Adrenal gland (tissue), 19 donors: ENCODE measurements at places on chromosomes 5 and 9. TPM values are rescaled to one million over a fixed set of nuclear protein-coding genes. Genes with fewer than 3 reads are reported as not detected.

- DNase-seq, result no peak
Observed at GRCh38 chr5:126965061-126965475, 65.3 kb downstream of the MARCHF3 start.

GRCh38 chr5:116378007-116378776 is 196.4 kb downstream of the SEMA6A start:
- DNase-seq, result no peak

GRCh38 chr5:137668637-137669036 is 67.3 kb downstream of the KLHL3 start:
- DNase-seq, result no peak

DNA sequence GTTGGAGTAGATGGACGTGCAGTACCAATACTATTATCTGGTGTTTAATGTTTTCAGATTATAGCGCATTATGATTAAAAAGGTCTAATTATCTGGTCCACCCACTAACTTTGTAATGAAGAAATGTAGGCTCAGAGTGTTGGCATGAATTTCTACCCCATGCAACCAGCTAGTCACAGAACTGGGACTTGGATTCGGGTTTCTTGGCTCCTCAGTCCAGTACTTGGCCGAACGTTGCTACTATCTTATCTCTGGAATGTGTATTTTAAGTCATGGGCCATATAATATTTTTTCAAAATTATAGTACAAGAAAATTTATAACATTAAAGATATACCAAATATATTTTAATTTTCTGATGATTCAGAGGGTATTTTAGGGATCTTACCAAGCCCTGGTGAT is 657.5 kb upstream of the DMAC1 start:
- no peak for DNase-seq

GRCh38 chr5:118193194-118193905 is 795.0 kb downstream of the DTWD2 start:
- DNase-seq, result no peak

- DNase-seq, result no peak
Observed at GRCh38 chr5:98468188-98468869, 305.1 kb upstream of the RGMB start.

DNA sequence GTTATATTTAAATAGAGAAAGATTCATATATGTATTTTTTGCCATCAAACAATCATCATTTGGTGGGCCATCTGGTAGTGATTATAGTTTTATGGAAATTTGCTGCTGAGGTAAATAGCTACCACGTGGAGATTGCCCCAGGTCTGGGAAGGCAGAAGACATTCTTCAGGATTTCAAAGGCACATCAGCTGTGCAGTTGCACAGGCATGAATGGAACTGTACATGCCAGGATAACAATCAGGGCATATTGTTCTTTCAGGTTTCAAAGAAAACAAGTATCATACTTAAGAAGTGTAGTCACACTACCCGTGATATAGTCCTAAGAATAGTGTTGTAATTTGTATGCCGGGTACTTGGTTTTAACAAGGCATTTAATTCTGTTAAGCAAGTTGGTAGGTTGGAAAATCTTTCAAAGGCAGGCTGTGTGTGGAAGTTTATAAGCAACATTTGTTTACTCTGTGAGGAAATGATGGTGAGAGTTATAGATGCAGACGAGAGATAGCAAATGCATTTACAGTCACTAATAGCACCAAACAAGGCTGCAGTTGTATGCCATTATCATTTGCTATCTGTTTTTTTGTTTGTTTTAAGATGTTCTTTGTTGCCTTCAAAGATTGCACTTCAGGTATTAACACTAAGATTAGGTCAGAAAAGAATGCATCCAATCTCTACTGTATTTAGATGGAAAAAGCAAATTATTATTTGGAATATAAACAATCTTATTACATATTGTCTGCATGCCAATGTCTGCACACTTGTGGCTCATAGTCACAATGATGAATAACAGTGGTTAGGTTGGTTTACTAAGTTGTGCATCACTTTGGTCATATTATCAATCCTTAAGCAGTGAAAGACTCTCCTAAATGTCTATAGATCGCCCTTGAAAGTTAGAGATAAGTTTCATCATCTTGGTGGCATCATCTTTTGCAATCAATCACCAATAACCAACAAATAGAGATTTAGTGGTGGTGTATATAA is 55.3 kb downstream of the RPS23 start:
- no peak for DNase-seq

DNA sequence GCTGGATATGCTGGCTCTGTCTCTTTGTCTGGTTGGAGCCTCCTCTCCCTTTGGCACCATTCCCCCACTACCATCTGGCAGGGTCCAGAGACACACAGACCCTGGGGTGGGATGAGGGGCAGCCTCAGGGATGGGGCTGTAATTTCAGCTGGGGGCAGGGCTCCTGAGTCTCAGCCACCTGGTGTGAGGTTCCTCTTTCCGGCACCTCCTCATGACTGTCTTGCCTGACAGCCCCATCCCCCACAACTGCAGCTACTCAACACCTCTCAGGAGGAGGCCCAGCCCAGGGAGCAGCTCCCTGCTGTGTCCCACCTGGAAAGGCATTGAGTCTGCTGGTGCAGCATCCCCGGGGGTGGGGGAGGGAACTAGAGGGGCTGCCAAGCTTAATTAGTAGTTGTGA is 11.7 kb upstream of the RPS14 start:
- no peak for DNase-seq

- DNase-seq, result no peak
Observed at GRCh38 chr9:15635752-15636151, 82.9 kb downstream of the CCDC171 start.

DNA sequence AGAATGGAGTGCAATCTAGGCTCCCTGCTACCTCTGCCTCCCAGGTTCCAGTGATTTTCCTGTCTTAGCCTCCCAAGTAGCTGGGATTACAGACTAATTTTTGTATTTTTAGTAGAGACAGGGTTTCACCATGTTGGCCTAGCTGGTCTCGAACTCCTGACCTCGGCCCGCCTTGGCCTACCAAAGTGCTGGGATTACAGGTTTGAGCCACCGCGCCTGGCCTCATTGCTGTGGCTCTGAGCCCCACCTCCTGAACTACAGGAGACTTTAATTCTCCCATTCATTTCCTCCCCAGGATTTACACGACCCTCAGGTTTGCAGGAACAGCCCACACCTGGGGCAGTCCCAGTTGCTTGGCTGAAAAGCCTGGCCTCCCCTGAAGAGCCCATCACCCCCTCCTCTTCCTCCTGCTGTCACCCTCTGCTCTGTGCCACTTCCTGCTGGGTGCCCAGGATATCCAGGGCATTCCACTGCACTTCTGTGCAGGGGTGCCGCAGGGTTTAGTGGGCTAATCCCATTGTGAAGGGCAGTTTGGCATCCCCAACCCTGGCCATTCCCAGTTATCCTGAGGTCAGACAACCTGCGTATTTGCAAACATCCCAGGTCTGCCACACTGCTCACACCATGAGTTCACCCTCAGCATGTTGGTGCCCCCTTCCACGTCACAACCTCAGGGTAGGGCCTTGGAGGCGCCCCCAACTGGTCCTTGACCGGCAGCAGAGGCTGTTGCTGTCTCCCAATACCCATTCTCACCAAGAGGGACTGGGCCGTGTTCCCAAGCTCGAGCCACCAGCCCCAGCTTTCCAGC is 265.0 kb upstream of the IRX4 start:
- DNase-seq, result no peak

- no peak for DNase-seq
Observed at GRCh38 chr5:159184236-159184635, 25.1 kb downstream of the RNF145 start.

DNA sequence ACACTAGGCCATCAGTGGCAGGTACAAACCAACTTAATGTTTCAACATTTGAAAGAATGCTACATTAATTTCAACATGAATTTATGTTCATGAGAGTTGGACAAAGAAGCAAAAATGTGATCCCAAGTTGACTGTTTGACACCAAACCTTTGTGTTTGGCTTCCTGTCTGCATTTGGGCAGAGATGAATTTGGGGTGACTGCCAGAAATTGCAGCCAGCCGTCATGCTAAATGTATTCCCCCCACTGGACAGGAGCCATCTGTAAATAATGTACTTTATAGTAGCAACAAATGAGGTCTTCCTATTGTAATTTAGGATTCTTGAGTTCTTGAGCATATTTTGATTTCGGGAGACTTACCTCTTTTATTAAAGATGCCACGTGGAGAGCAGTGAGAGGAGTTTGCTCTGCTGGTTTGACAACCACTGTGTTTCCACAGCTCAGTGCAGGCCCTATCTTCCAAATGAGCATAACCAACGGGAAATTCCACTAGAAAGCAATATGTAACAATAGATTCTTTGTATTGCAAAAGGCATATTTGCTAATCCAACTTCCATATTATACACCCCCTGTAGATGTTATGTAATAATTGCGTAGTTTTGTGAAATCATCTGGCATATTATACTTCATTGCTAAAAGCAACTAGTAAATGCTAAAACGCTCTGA is 27.6 kb downstream of the ALDH1A1 start:
- DNase-seq, result no peak

DNA sequence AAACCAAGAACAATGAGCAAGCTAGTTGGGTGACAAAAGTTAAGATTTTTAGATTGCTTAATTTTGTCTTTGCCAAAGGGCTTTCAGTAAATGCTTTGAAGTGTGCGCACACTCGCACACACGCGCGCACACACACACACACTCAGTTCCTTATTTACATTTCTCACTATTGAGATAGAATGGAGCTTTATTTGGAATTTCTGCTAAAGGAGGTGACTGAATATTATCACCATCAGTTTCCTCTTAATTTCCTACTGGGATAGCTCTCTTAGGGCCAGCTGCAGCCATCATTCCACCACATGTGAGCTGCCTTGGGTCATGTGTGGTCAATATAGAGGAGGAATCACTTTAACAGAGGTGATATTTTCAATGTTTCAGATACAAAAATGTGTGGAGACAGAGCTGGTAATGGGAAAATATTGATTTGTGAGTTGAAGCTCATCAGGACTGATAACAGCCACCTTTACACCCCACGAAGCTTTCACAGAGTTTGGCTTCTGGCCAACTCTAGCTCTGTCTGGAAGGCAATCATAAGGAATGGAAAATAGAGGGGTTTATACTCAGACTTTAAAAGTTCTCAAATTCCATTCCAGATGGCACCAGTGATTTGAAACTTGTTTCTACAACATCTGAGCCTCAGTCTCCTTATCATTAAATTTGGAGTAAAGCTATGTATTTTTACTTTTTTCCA is 99.9 kb downstream of the MACIR start:
- no peak for DNase-seq

- no peak for DNase-seq
Observed at GRCh38 chr5:150376799-150377771, 19.6 kb downstream of the TCOF1 start.

GRCh38 chr5:33994845-33995244 is 10.4 kb upstream of the SLC45A2 start:
- no peak for DNase-seq

DNA sequence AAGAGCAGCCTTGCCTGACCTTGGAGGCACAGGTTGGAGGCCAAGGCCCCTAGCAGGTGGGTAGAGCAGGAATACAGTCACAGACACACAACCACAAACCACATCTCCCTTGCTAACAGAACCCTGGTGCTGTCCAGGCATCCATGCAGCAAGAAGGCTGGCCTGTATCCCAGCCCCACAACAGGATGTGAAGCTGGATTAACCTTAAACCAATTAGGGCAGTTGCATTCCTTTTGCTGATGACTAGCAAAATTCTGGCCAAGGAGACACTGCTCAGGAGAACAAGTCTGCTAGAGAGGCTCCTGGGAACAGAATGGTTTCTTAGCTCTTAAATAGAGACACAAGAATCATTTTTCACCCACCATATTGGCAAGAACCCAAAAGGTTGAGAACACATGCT is 97.8 kb downstream of the C5orf15 start:
- no peak for DNase-seq

DNA sequence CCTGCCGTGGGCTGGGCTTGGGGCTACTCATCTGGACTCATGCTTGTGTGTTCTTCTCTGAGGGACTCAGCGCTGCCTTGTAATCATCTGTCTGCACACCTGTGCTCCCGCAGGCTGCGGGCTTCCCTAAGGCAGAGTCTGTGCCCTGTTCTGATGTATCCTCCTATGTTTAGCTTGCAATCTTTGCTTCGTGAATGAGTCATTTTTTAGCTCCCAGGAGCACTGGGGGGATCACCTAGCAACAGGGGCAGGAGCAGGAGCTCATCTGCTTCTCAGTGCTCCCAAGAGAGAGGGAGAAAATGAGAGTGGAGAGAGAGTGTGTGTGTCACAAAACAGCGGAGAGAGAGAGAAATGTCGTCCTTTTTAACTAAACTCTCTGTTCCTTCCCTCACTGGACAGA is 202.4 kb upstream of the ZNF618 start:
- no peak for DNase-seq

The ANXA2R gene
- total RNA-seq, result 3.5 TPM

The WDR38 gene
- not detected for total RNA-seq

The TENT4A gene
- 9.1 TPM for total RNA-seq

The NR5A1 gene
- total RNA-seq, result 207 TPM

The TOPORS gene
- total RNA-seq, result 15.3 TPM
